Activated naive CD4-positive, alpha-beta T cell treated with anti-CD3 and anti-CD28 coated beads, Interleukin-2, amount 10 ng/mL, durations not matched to agents 5 hours and 36 hours (primary cell): ENCODE measurements at places on chromosomes 5 and 9. TPM values are rescaled to one million over a fixed set of nuclear protein-coding genes. Genes with fewer than 3 reads are reported as not detected.

The FLT4 gene
- total RNA-seq = 1.4 TPM

The OGN gene
- total RNA-seq = not detected

The LHX2 gene
- not detected for total RNA-seq

The ANKRA2 gene
- 21.0 TPM for total RNA-seq

The CACFD1 gene
- 1.9 TPM for total RNA-seq

The SPAAR gene
- total RNA-seq = not detected

The ADAMTS13 gene
- 1.7 TPM for total RNA-seq

The ZCCHC9 gene
- 29.4 TPM for total RNA-seq

The CCDC192 gene
- not detected for total RNA-seq

The CENPH gene
- total RNA-seq = 30.8 TPM

The MARCOL gene
- total RNA-seq = not detected

The CDC20B gene
- not detected for total RNA-seq

The DCTN3 gene
- 120 TPM for total RNA-seq

The RPL37 gene
- 2,348 TPM for total RNA-seq

The CDC25C gene
- total RNA-seq = 11.1 TPM

The FOXD4L4 gene
- total RNA-seq = 0.19 TPM

The SLC34A3 gene
- not detected for total RNA-seq

The C9orf50 gene
- total RNA-seq = not detected

The WWC1 gene
- 0.35 TPM for total RNA-seq

The EDIL3 gene
- total RNA-seq = not detected

The CAVIN4 gene
- 0.12 TPM for total RNA-seq

The GFI1B gene
- not detected for total RNA-seq

The BTNL8 gene
- total RNA-seq = not detected
